Spinal cord (tissue), 10 donors: ENCODE measurements at places on chromosomes 13 and 19.

GRCh38 chr13:90015565-90016507, 1331.7 kb upstream of the MIR17HG start:
- H3K4me1 ChIP-seq, result no peaks in the 10 kb centered on the region
- no peak overlapping the region for H3K4me3 ChIP-seq
- H3K36me3 ChIP-seq, result no peaks in the 10 kb centered on the region
- no peak for DNase-seq

- H3K27ac ChIP-seq, result no peak overlapping the region
- H3K36me3 ChIP-seq, result no peaks in the 10 kb centered on the region
- H3K4me3 ChIP-seq, result no peak overlapping the region
- peaks cover 25% of the 10 kb centered on the region for H3K4me1 ChIP-seq
- no peak for DNase-seq
Measured at GRCh38 chr13:43360892-43361610, 337.7 kb downstream of the DNAJC15 start.

- H3K4me1 ChIP-seq, result no peaks in the 10 kb centered on the region
- no peak for DNase-seq
- H3K27ac ChIP-seq, result no peak overlapping the region
- H3K27me3 ChIP-seq, result no peaks in the 10 kb centered on the region
Measured at GRCh38 chr13:74794582-74794981, 660.4 kb upstream of the KLF12 start.

- H3K27me3 ChIP-seq, result no peaks in the 10 kb centered on the region
- no peak for DNase-seq
- H3K4me1 ChIP-seq, result peaks cover 14% of the 10 kb centered on the region
- H3K27ac ChIP-seq, result peak overlapping the region; percentile 11
- no peaks in the 10 kb centered on the region for H3K36me3 ChIP-seq
Measured at GRCh38 chr13:109156181-109156935, 526.9 kb downstream of the MYO16 start.

GRCh38 chr13:24167666-24168391, 7.3 kb downstream of the SPATA13 start:
- no peak overlapping the region for H3K4me3 ChIP-seq
- H3K27ac ChIP-seq, result peak overlapping the region; percentile 81
- no peak for DNase-seq
- H3K36me3 ChIP-seq, result peaks cover 8% of the 10 kb centered on the region
- peaks cover 26% of the 10 kb centered on the region for H3K4me1 ChIP-seq

- H3K4me3 ChIP-seq, result no peak overlapping the region
- DNase-seq, result no peak
- no peaks in the 10 kb centered on the region for H3K27me3 ChIP-seq
- H3K4me1 ChIP-seq, result peaks cover 25% of the 10 kb centered on the region
Measured at GRCh38 chr19:441213-441836, 19.5 kb downstream of the SHC2 start.

GRCh38 chr19:19256072-19256969, 16.8 kb downstream of the TM6SF2 start:
- no peak for DNase-seq
- no peak overlapping the region for H3K27ac ChIP-seq
- H3K4me3 ChIP-seq, result no peak overlapping the region
- peaks cover 27% of the 10 kb centered on the region for H3K36me3 ChIP-seq
- H3K4me1 ChIP-seq, result peaks cover 28% of the 10 kb centered on the region
- H3K27me3 ChIP-seq, result peaks cover 5% of the 10 kb centered on the region

- DNase-seq, result no peak
- H3K4me1 ChIP-seq, result peaks cover 35% of the 10 kb centered on the region
- peak overlapping the region; percentile 94 for H3K27ac ChIP-seq
- H3K36me3 ChIP-seq, result peaks cover 57% of the 10 kb centered on the region
Measured at GRCh38 chr19:3969435-3970312, 1.2 kb downstream of the DAPK3 start.

DNA sequence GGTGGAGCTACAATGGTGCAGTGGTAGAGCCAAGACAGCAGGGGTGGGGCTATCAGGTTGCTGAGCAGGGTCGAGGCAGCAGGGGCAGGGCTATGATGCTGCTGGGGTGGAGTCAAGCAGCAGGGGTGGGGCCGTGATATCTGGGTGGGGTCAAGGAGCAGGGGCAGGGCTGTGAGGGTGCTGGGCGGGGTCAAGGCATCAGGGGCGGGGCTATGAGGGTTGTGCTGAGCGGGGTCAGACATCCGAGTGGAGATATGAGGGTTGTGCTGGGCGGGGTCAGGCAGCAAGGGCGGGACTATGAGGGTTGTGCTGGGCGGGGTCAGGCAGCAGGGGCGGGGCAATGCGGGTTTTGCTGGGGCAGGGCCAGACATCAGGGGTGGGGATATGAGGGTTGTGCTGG, 14.7 kb downstream of the HCN2 start:
- H3K4me1 ChIP-seq, result peaks cover 9% of the 10 kb centered on the region
- H3K27me3 ChIP-seq, result no peaks in the 10 kb centered on the region
- DNase-seq, result no peak
- peaks cover 27% of the 10 kb centered on the region for H3K36me3 ChIP-seq
- H3K4me3 ChIP-seq, result no peak overlapping the region

DNA sequence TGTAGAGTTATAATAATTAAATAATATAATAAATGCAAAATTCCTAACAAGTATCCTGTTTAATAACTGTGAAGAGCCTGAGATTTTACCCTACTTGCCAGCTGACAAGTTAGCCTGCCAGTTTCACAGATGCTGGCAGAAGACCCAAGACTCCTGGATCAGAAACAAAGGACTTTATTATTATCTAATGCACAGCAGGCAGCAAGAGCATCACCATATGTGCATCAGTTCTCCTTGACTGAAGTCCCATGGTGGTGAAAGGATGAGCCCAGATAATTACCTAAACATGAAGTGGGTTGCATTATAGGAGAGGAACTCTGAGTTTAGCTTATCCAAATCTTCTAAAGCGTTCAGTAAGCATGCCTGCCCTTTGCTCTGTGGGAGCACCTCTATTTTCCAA, 39.1 kb upstream of the MTIF3 start:
- no peak overlapping the region for H3K4me3 ChIP-seq
- no peaks in the 10 kb centered on the region for H3K36me3 ChIP-seq
- no peaks in the 10 kb centered on the region for H3K27me3 ChIP-seq
- no peak for DNase-seq
- no peaks in the 10 kb centered on the region for H3K4me1 ChIP-seq

DNA sequence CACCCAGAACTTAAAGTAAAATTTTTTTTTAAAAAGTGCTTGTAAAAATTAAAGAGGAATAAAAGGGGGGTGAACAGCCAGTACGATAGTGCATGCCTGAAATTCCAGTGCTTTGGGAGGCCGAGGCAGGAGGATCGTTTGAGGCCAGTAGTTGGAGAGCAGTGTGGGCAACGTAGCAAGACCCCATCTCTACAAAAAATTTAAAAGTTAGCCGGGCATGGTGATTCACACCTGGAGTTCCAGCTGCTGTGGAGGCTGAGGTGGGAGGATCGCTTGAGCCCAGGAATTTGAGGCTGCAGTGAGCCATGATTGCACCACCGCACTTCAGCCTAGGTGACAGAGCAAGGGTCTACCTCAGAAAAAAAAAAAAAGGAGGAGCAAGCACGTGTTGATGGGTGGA, 7.8 kb downstream of the ADAMTSL5 start:
- no peak overlapping the region for H3K4me3 ChIP-seq
- peaks cover 24% of the 10 kb centered on the region for H3K27me3 ChIP-seq
- peaks cover 37% of the 10 kb centered on the region for H3K4me1 ChIP-seq
- no peaks in the 10 kb centered on the region for H3K36me3 ChIP-seq

DNA sequence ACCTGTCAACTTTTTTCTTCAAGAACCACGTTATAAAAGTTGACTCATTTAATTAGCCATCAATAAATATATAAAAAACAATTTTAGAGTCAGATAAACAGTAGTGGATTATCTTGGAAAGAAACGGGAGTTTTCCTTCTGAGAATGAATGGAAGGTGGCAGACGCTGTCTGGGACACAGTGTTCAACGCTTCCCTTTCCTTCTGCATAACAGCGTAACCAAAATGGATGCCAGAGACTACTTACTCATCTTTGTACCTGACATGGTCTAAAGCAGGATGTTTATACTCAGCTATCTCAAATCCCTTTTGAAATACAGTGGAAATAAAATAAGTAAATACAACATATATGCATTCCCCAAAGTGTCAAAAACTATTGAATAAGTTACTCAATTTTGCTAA, 195.2 kb downstream of the LHFPL6 start:
- H3K4me1 ChIP-seq, result no peaks in the 10 kb centered on the region
- H3K27ac ChIP-seq, result no peak overlapping the region
- no peak for DNase-seq
- no peaks in the 10 kb centered on the region for H3K27me3 ChIP-seq
- H3K36me3 ChIP-seq, result no peaks in the 10 kb centered on the region
- no peak overlapping the region for H3K4me3 ChIP-seq
